Fibroblast of skin of back (primary cell): ENCODE measurements at places on chromosomes 3 and 15.
A peak's percentile ranks its signal among the peaks of the same experiment; 100 is the strongest.

DNA sequence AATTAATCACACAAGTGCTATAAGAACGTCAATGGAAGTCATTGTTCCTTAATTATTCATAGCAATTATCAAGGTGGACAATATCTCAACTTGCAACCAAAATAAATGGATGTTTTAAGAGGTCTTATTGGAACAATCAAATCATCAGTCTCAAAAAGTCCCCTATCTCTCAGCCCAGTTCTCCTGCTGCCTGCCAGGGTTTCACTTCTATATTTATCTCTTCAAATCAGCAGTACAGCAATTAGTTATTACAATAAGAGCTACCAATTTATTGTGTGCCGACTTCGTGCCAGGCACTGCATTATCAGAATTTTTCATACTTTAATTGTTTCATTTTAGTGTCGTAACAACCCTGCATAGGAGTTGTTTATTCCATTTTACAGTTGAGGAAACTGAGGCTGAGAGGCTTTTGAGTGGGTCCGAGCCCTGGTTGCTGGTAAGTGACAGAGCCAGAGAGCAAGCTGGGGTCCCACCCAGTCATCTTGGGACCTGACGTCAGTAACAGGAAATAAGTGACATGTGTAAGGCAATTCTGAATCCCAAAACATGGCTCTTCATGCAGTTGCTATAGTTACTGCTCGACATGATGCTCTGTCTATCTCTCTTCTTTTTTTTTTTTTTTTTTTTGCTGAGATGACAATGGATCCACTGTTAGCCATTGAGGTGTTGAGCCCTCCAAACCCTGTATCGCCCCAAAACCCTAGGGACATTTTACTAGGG is 8.8 kb upstream of the KCTD6 start:
- DNase-seq, result peak; percentile 19

GRCh38 chr3:114860531-114860930 is 286.6 kb downstream of the ZBTB20 start:
- DNase-seq, result no peak

GRCh38 chr15:58957101-58957973 is 23.9 kb upstream of the SLTM start:
- DNase-seq, result peak; percentile 71

- peak; percentile 80 for DNase-seq
Observed at GRCh38 chr3:154970797-154971196, 109.3 kb upstream of the MME start.

DNA sequence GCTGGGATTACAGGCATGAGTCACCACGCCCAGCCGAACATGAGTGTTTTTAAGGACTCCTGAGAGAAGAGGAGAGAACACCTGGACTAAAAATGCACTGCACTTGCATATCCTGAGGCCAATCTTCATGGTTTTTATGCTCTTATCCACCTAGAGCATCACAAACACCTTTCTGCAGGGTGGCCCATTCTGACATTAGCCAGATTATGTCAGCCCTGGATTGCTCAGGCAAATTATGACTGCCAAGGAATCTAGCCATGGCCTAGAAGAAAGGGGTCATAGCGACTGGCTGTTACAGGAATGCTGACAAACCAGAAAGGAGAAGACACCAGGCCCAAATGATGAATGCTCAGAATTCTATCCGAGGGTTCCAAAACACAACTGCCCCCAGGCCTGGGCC is 40.9 kb upstream of the HERC1 start:
- no peak for DNase-seq

GRCh38 chr3:47849699-47850563 is 47.0 kb downstream of the DHX30 start:
- DNase-seq, result peak; percentile 40

- no peak for DNase-seq
Observed at GRCh38 chr15:70950953-70951352, 58.3 kb downstream of the LRRC49 start.

GRCh38 chr3:119659606-119660291 is 640 bp downstream of the POPDC2 start:
- DNase-seq, result no peak

- no peak for DNase-seq
Observed at GRCh38 chr3:171358881-171359198, 101.4 kb downstream of the TNIK start.

DNA sequence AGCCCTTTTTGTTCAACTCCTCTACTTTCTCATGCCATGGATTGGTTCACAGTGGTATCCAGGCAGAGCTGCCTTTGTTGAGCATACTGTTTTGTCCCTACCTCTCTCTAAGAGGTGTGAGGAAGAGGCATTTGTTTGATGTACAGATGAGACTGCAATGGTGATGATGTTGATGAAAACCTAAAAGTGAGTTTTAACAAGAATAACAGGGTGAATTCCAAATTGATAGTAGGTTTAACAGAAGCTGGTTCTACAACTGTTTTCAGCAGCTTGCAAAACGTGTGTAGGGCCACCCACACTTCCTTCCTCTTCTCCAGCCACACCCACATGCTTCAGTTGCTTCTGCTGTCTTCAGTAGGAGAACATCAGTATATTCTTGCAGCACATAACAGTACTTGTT is 10.2 kb downstream of the SNRK start:
- peak; percentile 4 for DNase-seq

DNA sequence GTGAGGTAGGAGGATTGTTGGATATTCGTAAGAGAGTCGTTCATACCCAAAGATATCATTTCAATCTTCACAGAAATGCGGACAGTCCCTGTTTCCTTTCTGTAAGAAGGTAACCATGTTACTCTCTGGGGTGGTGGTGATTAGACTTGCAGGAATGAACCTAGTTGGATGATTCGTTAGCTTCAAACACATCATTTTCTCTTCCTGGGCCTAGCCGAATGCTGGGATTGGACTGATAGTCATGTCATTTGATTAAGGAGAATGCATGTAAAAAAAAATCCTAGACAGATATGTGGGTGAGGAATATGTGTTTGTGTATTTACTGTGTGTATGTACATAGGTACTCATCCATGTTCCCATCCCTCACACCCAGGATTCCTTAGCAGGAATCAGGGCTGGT is 12.4 kb downstream of the SLCO3A1 start:
- no peak for DNase-seq

DNA sequence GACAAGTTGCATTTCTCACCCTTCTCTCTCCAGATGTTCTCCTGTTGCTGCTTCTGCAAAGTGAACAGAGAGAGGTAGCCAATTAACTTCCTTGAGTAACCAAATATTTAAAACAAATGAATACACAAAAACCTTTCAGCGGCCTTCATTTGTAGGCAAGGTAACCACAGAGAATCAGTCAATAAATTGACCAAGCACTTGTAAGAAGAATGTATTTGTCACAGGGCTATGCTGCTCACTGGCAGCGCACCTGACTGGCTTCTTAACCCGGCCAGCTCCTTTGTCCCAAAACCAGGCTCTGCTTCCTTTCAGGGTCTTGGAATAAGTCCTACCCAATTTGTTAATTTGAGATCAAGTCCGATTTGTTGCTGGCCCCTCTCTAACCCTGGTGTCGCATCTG is 43.5 kb upstream of the STXBP5L start:
- no peak for DNase-seq

DNA sequence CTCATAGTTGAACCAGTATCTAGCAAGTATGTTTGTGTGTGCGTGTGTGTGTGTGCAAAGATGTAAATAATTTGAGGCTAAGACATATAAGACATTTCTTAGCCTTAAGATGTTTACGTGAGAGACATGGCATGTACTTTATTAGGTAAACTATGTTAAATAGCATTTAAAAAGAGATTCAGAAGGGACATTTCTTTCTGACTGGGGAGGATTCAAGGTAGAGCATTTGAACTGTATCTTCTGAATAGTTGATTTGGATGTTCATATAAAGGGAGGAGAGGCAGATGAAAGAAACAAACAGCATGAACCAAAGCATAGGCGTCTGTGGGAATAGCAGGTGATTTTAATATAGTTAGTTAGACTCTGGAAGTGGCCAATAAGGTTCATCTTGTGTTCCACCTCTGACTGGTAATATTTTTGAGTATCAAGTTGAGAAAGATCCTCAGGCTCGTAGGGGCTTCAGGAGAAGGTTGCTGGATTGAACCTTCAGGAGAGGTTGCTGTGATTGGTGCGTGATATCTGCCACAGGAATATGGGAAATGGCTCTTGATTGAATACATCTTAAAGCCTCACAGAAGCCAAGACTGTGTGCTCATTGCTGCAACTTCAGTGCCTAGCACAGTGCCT is 12.6 kb downstream of the NFKBIZ start:
- no peak for DNase-seq
